ENCODE measurements at places on chromosomes 5 and 9. TPM values are rescaled to one million over a fixed set of nuclear protein-coding genes. Genes with fewer than 3 reads are reported as not detected.

Gene NPR3
- 0.39 TPM for total RNA-seq

Gene RARS1
- 122 TPM for total RNA-seq

Gene NADK2
- 21.2 TPM for total RNA-seq

- no peak overlapping the region for H3K4me3 ChIP-seq
- no peak overlapping the region for H3K27ac ChIP-seq
- no peaks in the 10 kb centered on the region for H3K36me3 ChIP-seq
- H3K27me3 ChIP-seq, result no peaks in the 10 kb centered on the region
- DNase-seq, result no peak
- H3K4me1 ChIP-seq, result peaks cover 26% of the 10 kb centered on the region
These were observed 11.7 kb upstream of the RPS14 start for GRCh38 chr5:150461231-150461630.

DNA sequence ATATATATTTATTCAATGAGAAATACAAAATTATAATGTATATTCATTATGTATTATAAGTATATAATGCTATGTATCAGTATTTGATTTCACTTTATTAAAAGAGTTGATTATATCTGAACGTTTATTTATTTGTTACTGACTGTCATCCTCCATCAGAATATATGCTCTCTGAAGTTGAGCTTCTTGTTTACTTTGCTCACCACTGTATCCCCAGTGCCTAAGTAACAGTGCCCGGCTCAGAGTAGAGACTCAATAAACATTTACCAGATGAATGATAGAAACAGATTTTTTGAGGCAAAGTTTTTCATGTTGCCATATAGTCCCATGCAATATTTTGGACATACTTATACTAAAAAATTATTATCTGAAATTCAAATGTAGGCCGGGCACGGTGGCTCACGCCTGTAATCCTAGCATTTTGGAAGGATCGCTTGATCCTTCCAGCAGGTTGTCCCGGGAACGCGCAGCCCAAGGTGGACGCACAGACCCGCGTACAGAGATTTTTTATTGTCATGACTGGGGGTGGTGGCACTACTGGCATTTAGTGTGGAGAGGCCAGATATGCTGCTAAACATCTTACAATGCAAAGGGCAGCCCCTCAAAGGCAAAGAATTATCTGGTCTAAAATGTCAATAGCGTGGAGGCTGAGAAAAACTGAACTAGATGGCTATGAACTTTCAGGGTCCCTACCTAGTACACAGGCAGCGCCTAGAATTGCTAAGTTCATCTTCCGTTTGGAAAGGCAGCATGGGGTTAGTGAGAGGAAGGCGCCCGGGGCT, 761 bp upstream of the DNAJC25 start:
- 0 out of 2 replicates have a peak, but pooled peaks cover 2% of the 10 kb centered on the region for H3K4me1 ChIP-seq
- H3K27me3 ChIP-seq, result no peaks in the 10 kb centered on the region
- DNase-seq, result no peak
- H3K27ac ChIP-seq, result peak overlapping the region; percentile 63
